GOT3 (cell line): ENCODE measurements at places on chromosomes 1 and 21.

- no peak for DNase-seq
Measured at GRCh38 chr1:111604931-111605330, 14.7 kb upstream of the RAP1A start.

- peak; percentile 18 for DNase-seq
Measured at GRCh38 chr1:223135176-223135942, 7.7 kb downstream of the TLR5 start.

DNA sequence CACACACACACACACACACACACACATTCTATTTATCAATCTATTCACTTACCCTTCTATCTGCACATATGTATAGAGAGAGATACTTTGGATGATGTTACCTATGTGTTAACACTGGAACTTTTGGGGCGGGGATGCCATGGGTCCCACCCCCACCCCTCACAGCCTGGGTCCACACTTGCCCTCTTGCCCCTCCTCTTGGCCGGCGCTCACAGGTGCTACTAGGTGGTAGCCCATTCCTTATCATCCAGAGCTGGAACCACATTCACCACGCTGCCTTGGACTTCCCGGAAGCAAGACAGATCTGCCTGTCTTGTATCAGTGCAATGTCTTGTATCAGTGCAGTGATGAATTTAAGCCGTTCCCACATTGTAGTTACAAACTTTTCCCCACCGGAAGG is 85.1 kb downstream of the LBR start:
- DNase-seq, result no peak

GRCh38 chr1:99650030-99650429 is 4.1 kb downstream of the PALMD start:
- DNase-seq, result no peak

GRCh38 chr21:44064852-44065403 is 42.3 kb upstream of the PWP2 start:
- DNase-seq, result no peak

- no peak for DNase-seq
Measured at GRCh38 chr1:70143048-70143659, 62.2 kb downstream of the LRRC40 start.

GRCh38 chr1:53091841-53092645 is 30.0 kb downstream of the PODN start:
- no peak for DNase-seq

GRCh38 chr1:107535091-107535490 is 394.3 kb downstream of the NTNG1 start:
- no peak for DNase-seq

- DNase-seq, result no peak
Measured at GRCh38 chr1:1374589-1374928, 448 bp downstream of the AURKAIP1 start.

DNA sequence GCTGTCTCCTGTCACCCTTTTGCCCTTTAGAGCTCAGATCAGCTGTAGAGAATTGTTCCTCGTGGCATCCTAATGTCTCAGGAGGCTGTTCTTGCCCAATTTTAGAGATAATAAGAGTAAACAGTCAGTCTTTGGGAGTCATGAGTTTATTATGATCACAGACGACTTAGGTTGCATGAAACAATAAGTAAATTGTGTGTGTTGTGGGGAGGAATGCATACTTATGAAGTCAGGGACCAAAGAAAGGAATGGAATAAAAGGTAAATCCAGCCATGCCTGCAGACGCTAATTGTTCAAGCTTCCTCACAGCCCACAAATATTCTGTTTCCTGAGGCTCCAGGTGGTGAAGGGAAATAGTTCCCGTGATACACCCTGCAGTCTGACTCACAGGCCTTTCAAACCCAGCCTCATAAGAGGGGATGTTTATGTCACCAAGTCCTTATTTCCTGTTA is 897 bp downstream of the EPHX4 start:
- no peak for DNase-seq

GRCh38 chr1:83742446-83742845 is 256.5 kb downstream of the TTLL7 start:
- DNase-seq, result no peak

- DNase-seq, result no peak
Measured at GRCh38 chr21:43849532-43850299, 15.3 kb upstream of the AGPAT3 start.

DNA sequence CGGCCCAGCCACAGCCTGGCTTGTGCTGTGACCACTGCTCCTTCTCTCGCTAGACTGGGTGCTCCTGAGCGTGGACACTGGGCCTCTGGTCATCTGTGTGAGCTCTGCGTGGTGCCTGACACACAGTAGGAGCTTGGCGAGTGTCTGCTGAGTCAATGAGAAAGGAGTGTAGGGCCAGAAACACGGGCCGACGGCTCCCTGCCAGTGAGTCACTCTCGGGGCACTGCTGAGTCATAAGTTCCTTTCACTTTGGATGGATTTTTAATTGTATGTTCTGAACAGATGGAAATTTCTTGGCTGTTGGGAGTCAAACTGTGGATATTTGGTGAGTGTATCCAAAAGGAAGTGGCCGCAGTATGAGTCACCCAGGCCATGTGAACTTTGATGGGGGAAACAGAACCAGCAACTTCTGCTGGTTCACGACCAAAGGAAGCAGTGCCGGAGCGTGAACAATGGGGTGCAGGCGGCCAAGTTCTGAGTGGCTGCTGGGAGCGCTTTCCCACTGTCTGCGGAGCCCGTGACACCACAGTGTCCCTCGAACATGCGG is 41.0 kb upstream of the COL18A1 start:
- peak; percentile 60 for DNase-seq

DNA sequence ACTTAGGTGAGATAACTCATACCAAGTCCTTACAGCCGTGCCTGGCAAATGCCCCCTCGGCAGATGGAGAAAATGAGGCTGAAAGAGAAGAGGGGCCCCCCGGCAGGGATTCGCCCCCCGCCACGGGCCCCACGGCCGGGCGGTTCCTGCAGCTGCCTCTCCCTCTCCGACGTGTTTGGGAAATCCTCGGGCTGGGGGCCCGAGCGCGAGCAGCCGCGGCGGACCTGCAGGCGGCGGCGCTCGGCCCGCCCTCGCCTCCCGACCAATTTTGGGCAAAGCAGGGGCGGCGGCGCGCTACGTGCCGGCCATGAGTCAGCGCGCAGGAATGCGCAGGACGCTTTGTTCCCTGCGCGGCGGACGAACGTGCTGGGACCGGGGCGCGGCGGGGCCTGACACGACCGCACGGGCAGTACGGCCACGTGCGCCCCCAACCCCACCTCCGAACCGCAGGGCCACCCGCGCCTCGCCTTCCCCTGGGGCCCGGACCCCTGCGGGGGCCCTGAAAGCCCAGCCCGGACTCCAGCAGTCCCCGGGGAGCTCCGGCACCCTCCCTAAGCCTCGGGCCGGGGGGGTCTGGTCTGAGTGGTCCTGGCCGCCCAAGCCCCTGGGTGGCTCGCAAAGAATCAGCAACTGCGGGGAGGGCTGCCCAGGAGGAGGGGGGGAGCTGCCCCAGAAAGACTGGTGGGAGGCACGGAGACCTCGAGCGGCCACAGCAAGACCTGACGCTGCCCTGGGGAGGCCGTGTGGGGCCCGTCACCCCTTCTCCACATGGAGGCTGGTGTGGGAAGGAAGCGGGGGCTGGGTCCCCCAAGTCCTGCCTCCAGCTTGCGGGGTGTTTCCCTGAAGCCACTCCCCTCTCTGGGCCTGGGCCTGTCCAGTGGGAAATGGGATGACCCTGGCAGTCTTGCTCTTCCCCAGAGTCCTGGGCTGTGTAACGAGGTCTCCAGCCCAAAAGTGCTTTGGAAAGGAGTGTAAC is 11.9 kb upstream of the EDN2 start:
- peak; percentile 36 for DNase-seq

- DNase-seq, result no peak
Measured at GRCh38 chr1:177945943-177946650, 23.8 kb downstream of the SEC16B start.

DNA sequence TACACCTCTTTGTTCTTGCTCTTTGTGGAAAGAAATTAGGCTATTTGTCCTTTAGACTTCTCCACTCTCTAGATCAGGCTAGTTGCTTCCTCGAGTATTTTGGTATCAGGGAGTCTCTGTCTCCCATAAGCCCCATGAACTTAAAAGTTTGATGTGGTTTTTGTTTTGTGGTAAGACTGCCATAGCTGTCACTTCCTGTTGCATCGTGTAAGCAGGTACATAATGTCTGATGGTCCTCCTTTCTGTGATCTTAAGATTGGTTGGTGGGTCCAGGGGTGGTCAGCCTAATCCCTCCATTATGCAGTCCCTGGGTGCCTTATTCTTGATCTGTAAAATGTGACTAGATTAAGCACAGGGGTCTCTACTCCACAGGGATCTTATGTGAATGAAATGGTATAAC is 23.1 kb downstream of the CD53 start:
- DNase-seq, result no peak

DNA sequence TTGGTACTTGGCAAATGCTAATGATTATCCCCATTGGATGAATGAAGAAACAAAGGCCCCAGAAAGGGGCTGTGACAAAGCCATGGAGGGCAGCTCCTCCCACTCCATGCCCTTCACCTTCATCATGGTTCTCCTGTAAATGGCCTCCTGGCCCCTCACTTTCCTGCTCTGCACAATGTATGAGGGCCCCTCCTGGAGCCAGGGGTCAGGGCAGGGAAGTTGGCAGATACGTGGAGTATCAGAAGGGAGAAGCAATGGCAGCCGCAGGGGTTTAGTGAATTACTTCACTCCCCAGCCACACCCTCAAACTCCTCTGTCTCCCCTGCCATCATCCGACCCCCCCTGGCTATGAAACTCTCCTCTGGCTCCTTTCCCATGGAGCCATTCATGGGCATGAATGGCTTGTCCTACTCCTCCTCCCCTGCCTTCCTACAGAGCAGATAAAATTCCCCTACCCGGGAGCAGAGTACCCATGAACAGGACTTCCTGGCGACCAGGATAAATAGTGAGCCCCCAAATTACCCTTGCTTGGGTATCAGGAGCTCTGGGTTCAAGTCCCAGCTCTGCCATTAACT is 86.3 kb downstream of the CAMK2N1 start:
- no peak for DNase-seq

- no peak for DNase-seq
Measured at GRCh38 chr1:116573431-116574095, 2.7 kb upstream of the CD58 start.

DNA sequence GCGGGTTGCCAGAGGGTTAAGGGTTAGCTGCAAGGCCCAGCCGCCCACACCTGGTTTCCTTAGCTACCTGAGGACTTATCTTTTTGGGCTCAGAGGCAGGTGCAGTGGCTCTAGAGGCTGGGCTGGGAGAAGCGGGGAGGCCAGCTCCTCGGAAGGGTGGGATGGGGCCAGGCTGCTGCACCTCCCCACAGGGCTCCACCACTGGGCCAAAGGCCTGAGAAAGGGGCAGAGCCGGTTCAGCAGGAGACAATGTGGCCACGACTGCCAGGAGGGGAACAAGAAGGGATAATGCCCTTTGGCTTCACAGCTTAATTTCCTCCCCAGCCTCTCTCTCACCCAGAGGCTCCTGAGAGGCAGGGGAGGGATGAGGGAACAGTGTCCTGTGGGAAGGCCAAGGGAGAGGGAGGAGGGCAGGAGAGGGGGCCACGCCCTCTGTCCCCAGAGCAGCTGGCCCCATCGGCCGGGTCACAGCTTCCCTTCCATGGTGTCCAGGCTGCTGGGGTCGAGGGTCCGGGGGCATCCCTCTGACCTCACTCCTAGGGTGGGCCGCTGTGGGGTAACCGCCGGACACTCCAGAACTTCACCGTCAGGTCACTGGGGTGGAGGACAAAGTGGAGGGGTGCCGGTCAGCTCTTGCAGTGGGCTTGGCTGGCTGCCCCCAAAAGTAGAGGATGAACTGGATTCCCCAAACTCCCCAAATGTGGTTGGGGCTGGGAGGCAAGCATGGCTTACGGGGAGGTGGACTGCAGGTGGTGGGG is 50.4 kb downstream of the KIF21B start:
- DNase-seq, result no peak

GRCh38 chr1:90716552-90717355 is at the start of gene BARHL2:
TSS of gene BARHL2 (minus strand) at chr1:90717302. CDS start at chr1:90717195, 107 bp downstream.
- DNase-seq, result no peak

DNA sequence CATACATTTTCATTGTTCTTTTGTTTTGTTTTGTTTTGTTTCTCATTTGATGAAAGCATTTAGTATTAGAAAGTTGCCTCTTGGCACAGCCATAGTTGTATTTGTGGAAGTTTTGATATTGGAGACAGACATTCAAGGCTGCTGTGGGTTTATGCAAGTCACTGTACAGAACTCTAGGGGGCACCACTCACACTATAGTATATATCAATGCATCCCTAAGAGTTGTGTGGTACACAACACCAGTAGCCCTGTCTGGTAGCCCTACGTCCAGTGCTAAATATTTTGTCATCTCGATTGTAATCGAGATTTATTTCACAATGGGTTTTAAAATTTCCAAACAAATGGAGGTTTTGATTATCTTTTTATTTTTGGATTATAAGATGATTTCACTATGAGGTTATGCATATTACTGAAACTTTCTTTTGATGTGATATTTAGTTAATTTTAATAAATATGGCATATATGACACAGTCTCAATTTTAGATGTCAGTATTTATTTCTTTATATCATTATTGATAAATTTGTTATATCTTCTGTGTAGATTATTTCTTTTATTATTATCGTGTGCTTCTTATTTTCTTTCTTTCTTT is 112.2 kb downstream of the NR5A2 start:
- no peak for DNase-seq

GRCh38 chr1:183385340-183386144 is 32.6 kb downstream of the NMNAT2 start:
- DNase-seq, result no peak

GRCh38 chr1:200644021-200644420 is 23.5 kb upstream of the KIF14 start:
- no peak for DNase-seq

- DNase-seq, result no peak
Measured at GRCh38 chr1:181655756-181656155, 172.4 kb downstream of the CACNA1E start.

GRCh38 chr1:88013485-88013884 is 670.6 kb upstream of the PKN2 start:
- no peak for DNase-seq

- no peak for DNase-seq
Measured at GRCh38 chr1:228493141-228494043, 6.2 kb downstream of the RNF187 start.

DNA sequence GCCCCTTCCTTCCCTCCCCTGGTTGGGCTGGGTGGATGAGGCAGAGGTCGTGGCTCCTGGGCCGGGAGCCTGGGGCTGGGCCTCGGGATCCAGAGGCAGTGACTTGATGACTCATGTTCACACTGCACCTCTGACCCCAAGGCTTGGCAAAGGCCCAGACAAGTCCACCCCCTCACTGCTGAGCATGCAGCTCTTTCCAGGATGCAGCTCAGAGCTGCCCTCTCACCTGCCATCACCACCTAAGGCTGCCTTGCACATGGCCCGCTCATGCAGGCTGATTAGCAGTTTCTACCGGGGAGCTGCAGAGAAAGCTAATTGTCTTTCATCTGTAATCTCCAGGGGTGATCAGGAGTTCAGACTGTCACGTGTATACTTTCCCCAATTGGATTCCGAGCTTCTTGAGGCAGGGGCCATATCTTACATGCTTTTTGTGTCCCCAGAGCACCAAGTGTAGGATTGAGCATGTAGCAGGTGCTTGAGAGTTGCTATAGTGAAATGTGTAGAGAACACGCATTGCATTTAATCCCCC is 62.1 kb downstream of the LRRN2 start:
- DNase-seq, result no peak
